ENCODE measurements at places on chromosomes 16 and 17.

DNA sequence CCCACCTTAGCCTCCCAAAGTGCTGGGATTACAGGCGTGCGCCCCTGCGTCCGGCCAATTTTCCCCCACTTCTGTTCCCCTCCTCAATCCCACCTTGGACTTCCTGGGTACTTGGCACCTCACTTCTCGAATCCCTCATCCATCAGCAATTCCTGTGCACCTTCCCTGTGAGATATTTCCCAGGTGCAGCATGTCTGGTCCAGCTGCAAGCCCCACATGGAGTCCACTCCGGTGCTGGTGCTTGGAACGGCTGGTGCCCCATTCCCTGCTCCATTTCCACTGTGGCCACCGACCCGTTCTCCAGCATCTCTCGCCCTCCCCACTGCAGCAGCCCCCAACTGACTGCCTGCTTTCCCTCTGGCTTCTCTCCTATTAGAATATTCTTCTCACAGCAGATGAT is 35.3 kb downstream of the NOL11 start:
- no peak for DNase-seq

DNA sequence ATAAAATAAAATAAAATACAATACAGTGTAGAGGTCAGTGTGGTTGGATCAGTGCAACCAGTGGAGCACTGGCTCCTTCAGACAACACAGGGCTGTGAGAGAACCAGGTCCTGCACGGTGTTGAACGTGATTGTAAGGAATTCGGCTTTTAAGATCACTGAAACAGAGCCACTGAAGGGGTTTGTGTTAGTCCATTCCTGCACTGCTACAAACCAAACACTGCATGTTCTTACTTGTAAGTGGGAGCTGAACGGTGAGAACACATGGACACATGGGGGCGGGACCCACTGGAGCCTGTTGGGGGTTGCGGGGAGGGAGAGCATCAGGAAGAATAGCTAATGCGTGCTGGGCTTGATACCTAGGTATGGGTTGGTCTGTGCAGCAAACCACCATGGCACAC is 193.2 kb upstream of the AXIN2 start:
- DNase-seq: no peak

- no peak for DNase-seq
Measured at GRCh38 chr17:34584805-34585416, 5.5 kb downstream of the TMEM132E start.

DNA sequence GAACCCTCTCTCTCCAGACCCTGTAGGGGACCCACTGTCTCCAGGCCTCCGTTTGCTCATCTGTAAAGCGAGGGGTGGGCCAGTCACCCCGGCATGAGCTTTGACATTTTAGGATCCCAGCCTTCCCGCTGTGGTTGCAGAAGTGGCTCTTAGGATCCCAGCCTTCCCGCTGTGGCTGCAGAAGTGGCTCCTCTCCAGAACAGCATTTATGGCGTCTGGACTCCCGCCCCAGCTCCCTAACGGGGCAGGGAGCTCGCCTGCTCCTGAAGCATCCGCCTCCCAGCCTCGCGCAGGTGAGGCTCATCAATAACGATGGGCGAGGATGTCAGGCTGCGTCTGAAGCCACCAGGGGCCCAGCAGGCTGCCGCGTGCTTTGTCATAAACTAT is 222.3 kb upstream of the TNRC6C start:
- DNase-seq: no peak

GRCh38 chr16:2296661-2297505 is 29.0 kb upstream of the RNPS1 start:
- DNase-seq: no peak

DNA sequence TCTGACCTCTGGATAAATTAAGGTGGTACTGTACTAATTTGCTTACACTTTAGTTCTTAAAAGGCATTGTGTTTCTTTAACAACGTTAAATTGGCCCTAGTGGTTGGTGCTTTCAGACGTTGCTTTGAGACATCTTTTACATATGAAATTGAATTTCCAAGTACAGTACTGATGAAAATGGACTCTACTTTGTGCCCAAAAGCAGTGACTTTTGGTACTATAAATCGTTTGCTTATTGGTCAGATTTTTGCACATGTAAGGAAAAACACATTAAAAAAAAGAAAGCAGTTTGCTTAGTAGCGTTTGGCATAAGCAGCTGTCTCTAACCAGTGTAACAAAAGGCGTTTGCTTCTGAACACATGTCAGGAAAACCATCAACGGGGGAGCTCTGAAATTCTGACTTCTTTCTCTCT is 139.6 kb downstream of the CDK5R1 start:
- no peak for DNase-seq

DNA sequence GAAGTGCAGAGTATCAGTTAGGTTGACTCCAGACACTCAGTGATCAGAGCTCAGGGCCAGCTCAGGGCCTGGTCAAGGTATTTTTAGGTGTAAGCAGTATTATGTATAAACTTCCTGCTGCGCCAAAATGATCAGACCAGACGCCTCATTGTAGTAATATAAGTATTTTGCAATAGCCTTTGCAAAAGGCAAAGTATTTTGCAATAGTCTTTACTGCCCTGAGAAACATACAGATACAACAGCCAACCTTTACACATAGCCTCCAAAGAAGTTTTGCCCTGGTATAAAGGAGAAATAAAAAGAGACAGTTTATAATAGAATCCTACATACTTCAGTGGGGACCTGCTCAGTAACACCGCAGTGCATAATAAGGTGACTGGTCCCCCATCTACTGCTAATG is 333.0 kb upstream of the EEF2KMT start:
- DNase-seq: no peak

GRCh38 chr16:55152875-55153390 is 171.1 kb upstream of the IRX6 start:
- no peak for DNase-seq

DNA sequence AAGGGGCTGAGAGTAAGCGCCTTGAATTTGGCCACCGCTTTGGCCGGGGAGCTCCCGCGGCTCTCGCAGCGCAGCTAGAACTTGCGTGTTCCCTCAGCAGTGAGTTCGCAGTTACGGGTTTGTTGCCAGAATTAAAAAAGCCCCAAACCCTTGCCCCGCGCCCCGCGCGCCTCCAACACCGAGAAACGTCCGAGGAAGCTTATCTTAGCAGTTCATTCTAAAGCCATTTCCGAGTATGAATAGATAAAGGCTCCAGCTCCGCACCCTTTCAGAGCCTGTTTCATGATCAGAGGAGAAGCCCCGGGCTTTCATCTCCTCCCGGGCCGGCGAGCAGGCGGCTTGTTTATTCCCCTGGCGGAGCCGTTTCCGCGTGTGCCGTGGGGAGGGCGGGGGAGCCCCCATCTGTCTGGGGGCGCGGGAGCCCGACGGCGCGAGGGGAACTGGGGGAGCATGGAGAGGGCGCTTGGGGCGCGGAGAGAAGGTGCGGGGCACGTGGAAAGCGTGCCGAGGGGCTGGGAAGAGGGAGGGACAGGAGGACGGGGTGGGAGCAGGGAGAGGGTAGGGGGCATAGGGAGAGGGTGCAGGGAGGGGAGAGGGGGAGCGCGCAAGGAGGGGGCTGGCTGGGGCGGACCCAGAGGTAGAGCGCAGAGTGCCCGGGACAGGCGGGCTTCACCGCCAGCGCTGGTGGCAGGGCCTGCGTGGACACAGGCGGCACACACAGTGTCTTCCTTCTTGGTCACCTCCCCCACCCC is 9.9 kb downstream of the TBX4 start:
- no peak for DNase-seq

- DNase-seq: no peak
Measured at GRCh38 chr17:45861165-45861564, 16.5 kb downstream of the SPPL2C start.

GRCh38 chr17:32515677-32516383 is 29.0 kb downstream of the CDK5R1 start:
- DNase-seq: no peak

GRCh38 chr17:58289869-58290268 is 9.1 kb upstream of the MPO start:
- no peak for DNase-seq

Data from NT2/D1 (cell line).